ENCODE measurements at places on chromosomes 5 and 9. TPM values are rescaled to one million over a fixed set of nuclear protein-coding genes. Genes with fewer than 3 reads are reported as not detected.

- DNase-seq = no peak
- H3K27me3 ChIP-seq = no peaks in the 10 kb centered on the region
- H3K4me1 ChIP-seq = no peaks in the 10 kb centered on the region
- H3K36me3 ChIP-seq = no peaks in the 10 kb centered on the region
- H3K4me3 ChIP-seq = no peak overlapping the region
Observed at GRCh38 chr5:10988622-10989021, 227.6 kb upstream of the DAP start.

GRCh38 chr9:33823801-33824200 lies 6.8 kb downstream of the UBE2R2 start:
- no peak overlapping the region for H3K4me3 ChIP-seq
- no peak overlapping the region for H3K27ac ChIP-seq
- peaks cover 8% of the 10 kb centered on the region for H3K36me3 ChIP-seq
- peaks cover 3% of the 10 kb centered on the region for H3K4me1 ChIP-seq

GRCh38 chr9:122975196-122975595 lies 34.4 kb downstream of the RABGAP1 start:
- DNase-seq = no peak
- no peak overlapping the region for H3K4me3 ChIP-seq
- no peaks in the 10 kb centered on the region for H3K4me1 ChIP-seq
- no peak overlapping the region for H3K27ac ChIP-seq
- H3K36me3 ChIP-seq = peaks cover 12% of the 10 kb centered on the region

GRCh38 chr9:85900504-85901201 lies 40.3 kb upstream of the NAA35 start:
- no peak overlapping the region for H3K27ac ChIP-seq
- no peak overlapping the region for H3K4me3 ChIP-seq
- no peaks in the 10 kb centered on the region for H3K27me3 ChIP-seq

GRCh38 chr9:107744873-107745272 lies 255.3 kb upstream of the KLF4 start:
- no peaks in the 10 kb centered on the region for H3K4me1 ChIP-seq
- H3K27ac ChIP-seq = no peak overlapping the region
- no peak overlapping the region for H3K4me3 ChIP-seq
- H3K36me3 ChIP-seq = no peaks in the 10 kb centered on the region

GRCh38 chr9:128420060-128420650 lies 502 bp upstream of the CERCAM start:
- peaks cover 82% of the 10 kb centered on the region for H3K27me3 ChIP-seq
- peak overlapping the region; percentile 75 for H3K4me3 ChIP-seq

GRCh38 chr9:116394070-116394469 lies 240.5 kb downstream of the PAPPA start:
- H3K27me3 ChIP-seq = no peaks in the 10 kb centered on the region
- H3K36me3 ChIP-seq = no peaks in the 10 kb centered on the region
- no peaks in the 10 kb centered on the region for H3K4me1 ChIP-seq
- H3K27ac ChIP-seq = no peak overlapping the region

DNA sequence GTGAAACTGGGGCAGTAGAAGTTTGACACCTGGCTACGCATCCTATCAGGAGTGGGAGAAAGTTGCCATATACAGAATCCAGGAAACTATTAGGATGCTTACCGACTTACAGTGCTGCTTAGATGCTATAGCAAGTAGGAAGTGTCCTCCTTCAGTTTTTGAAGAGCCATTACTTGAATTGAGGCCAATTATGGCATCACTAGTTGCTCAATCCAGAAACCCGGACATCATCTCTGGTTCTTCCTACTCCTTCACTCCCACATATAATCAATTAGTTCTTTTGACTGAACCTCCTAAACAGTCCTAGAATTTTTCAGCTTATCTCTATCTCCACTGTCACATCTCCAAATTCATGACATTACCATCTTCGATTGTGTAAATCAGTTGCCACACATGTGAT lies 41.8 kb upstream of the UGCG start:
- H3K27ac ChIP-seq = no peak overlapping the region
- no peak overlapping the region for H3K4me3 ChIP-seq
- no peaks in the 10 kb centered on the region for H3K4me1 ChIP-seq
- H3K36me3 ChIP-seq = no peaks in the 10 kb centered on the region
- DNase-seq = no peak

DNA sequence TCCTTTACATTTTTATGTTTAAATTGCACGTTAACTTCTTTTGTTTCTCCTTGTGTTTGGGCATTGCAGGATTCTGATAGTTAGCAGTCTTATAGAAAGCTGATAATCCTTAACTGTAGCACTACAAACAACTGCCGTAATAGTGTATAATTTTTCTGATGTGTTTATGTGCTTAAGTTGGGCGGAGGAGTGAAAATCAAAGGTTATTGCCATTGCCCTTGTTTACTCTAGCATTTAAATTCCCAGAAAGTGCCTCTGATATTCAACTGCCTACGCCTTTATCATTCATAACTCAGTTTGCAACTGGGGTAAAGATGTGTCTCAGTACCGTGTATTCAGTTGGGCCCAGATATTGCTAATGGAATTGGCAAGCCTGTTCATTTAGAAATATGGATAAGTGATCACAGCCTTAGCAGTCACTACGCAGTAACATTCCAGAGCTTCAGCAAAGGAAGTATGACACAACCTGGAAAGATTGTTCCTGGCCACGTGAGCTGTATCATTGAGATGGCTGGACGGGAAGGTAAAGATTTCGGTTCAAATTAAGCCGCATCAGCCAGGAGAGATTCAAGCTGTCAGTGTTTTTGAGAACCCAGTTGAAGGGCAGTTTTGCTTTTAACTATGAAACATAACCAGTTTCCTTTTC lies 28.1 kb upstream of the LRRTM2 start:
- no peaks in the 10 kb centered on the region for H3K36me3 ChIP-seq
- H3K27me3 ChIP-seq = no peaks in the 10 kb centered on the region
- no peak for DNase-seq
- no peak overlapping the region for H3K4me3 ChIP-seq
- H3K4me1 ChIP-seq = peaks cover 2% of the 10 kb centered on the region

DNA sequence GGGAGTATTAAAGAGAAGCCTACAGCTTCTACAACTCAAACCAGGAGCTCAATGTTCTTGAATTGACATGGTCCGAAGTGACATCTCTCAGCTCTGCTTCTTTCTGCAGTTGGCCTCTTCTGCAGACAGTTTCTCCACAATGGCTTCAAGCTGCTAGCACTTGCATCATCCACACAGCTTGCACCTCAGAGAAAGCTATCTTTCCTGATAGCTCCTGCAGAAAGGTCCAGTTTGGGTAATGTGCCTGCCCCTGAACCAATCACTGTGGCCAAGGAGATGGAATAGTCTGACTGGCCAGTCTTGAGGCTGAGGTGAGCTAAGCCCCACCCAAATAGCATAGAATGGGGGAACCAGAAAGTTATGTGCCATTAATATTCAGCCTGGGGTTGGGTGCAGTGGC lies 95.8 kb upstream of the ABCA1 start:
- no peak for DNase-seq
- H3K36me3 ChIP-seq = no peaks in the 10 kb centered on the region
- no peak overlapping the region for H3K27ac ChIP-seq
- no peaks in the 10 kb centered on the region for H3K27me3 ChIP-seq
- H3K4me3 ChIP-seq = no peak overlapping the region
- H3K4me1 ChIP-seq = no peaks in the 10 kb centered on the region

- H3K36me3 ChIP-seq = peaks cover 28% of the 10 kb centered on the region
- H3K27me3 ChIP-seq = no peaks in the 10 kb centered on the region
- no peak overlapping the region for H3K27ac ChIP-seq
Observed at GRCh38 chr9:37507566-37508134, 21.9 kb downstream of the POLR1E start.

GRCh38 chr5:69105996-69106906 lies 12.4 kb downstream of the SLC30A5 start:
- no peak for DNase-seq
- H3K4me1 ChIP-seq = no peaks in the 10 kb centered on the region
- H3K27ac ChIP-seq = no peak overlapping the region
- H3K27me3 ChIP-seq = no peaks in the 10 kb centered on the region

DNA sequence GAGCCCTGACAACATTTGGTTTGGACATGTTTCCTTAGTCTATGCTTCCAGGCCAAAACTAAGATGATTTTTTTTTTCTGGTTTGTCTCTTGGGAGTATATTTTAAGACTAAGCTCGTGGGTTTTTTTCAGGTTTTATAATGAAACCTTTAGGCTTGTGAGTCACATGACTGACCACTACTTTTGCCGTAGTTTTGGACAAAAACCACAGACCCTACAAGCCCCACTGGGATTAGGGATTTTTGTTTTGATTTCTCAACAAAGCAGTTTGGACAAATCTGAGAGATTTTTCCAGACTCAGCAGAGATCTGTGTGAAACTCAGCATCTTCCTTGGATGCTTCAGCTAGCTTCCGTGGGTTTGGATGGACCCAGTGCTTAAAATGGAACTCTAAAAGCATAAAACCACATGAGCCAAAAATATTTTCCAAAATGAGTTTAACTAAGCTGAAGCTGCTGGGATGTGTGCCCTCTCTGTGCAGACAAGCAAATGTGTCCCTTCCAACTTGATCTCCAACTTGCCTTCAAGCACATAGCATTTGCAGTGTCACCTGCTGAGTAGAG lies 70.3 kb upstream of the SMIM15 start:
- H3K4me1 ChIP-seq = no peaks in the 10 kb centered on the region
- no peak for DNase-seq
- no peaks in the 10 kb centered on the region for H3K27me3 ChIP-seq
- no peak overlapping the region for H3K4me3 ChIP-seq

- no peak for DNase-seq
- H3K27ac ChIP-seq = no peak overlapping the region
- no peaks in the 10 kb centered on the region for H3K36me3 ChIP-seq
Observed at GRCh38 chr9:69980041-69980440, 63.6 kb upstream of the MAMDC2 start.

- no peak overlapping the region for H3K27ac ChIP-seq
- no peaks in the 10 kb centered on the region for H3K36me3 ChIP-seq
- no peaks in the 10 kb centered on the region for H3K4me1 ChIP-seq
- no peak for DNase-seq
- no peaks in the 10 kb centered on the region for H3K27me3 ChIP-seq
Observed at GRCh38 chr5:15354021-15354420, 146.0 kb upstream of the FBXL7 start.

GRCh38 chr5:32090026-32090754 lies 83.9 kb downstream of the GOLPH3 start:
- no peaks in the 10 kb centered on the region for H3K36me3 ChIP-seq
- no peaks in the 10 kb centered on the region for H3K27me3 ChIP-seq
- DNase-seq = no peak
- H3K4me1 ChIP-seq = no peaks in the 10 kb centered on the region
- H3K27ac ChIP-seq = no peak overlapping the region

DNA sequence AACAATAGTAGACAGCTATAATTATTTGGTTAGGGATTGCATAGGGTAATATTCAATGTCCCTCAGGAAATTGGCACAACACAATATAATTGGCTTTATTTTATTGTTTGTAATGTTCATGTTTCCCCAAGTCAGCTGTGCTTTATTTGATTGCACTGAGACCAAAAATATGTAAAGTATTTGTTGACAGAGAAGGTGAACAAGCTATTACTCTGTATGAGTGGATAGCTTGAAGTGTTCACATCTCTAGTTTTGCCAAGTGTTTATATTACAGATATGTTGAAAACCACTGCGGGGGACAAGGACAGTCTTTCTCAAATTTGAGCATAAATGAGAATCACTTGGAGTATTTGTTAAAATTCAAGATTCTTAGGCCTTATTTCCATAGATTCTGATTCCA lies 83.3 kb downstream of the RAB3C start:
- H3K27me3 ChIP-seq = no peaks in the 10 kb centered on the region
- no peaks in the 10 kb centered on the region for H3K4me1 ChIP-seq
- no peak overlapping the region for H3K4me3 ChIP-seq
- no peak overlapping the region for H3K27ac ChIP-seq

- H3K4me3 ChIP-seq = no peak overlapping the region
- H3K36me3 ChIP-seq = no peaks in the 10 kb centered on the region
- no peak overlapping the region for H3K27ac ChIP-seq
- no peaks in the 10 kb centered on the region for H3K27me3 ChIP-seq
Observed at GRCh38 chr9:104091708-104092107, 2.4 kb upstream of the SMC2 start.

DNA sequence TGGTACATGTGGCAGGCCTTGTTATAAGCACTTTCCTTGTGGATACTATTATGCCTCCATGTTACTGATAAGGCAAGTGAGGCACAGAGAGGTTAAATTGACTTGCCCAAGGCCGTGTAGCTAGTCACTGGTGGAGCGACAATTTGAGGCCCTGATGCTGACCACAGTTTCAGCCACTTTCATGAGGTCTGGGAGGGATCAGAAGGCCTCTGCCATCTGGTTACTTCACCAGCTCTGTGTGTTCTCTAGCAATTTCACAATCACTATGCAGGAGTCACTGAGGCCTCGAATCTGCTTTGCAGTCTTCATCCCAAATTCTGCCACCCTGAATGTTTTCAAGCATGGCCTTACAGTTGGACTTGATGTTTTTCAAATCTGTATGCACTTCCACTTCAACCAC lies 9.1 kb downstream of the LRRC70 start:
- DNase-seq = no peak
- H3K36me3 ChIP-seq = no peaks in the 10 kb centered on the region
- H3K27me3 ChIP-seq = no peaks in the 10 kb centered on the region
- H3K4me3 ChIP-seq = no peak overlapping the region
- H3K4me1 ChIP-seq = no peaks in the 10 kb centered on the region

- no peaks in the 10 kb centered on the region for H3K27me3 ChIP-seq
- no peak for DNase-seq
- H3K36me3 ChIP-seq = no peaks in the 10 kb centered on the region
- H3K4me3 ChIP-seq = no peak overlapping the region
Observed at GRCh38 chr5:54108136-54108535, 202.2 kb downstream of the ARL15 start.

GRCh38 chr5:159449925-159450324 lies 119.6 kb upstream of the IL12B start:
- no peaks in the 10 kb centered on the region for H3K36me3 ChIP-seq
- DNase-seq = no peak
- H3K27ac ChIP-seq = no peak overlapping the region
- H3K4me3 ChIP-seq = no peak overlapping the region
- no peaks in the 10 kb centered on the region for H3K4me1 ChIP-seq

GRCh38 chr5:39671561-39671961 lies 246.8 kb upstream of the DAB2 start:
- no peaks in the 10 kb centered on the region for H3K27me3 ChIP-seq
- H3K36me3 ChIP-seq = no peaks in the 10 kb centered on the region

DNA sequence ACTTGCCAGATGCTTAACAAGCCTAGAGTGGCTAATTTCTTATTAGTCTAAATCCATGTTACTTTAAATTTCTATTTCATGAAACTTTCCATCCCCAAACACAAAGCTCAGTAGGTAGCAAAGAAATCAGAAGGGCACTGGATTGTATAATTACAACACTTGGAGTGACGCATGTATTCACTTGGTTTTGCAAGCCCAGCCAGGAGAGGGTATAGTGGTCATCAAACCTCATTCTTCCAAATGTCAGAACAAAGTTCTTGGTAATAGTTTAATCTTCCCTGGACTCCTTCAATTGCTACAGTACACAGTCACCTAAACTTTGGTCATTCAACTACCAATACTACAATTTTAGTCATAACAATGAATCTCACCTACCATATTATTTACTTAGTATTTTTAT lies 112.1 kb downstream of the SEMA6A start:
- no peak overlapping the region for H3K27ac ChIP-seq
- no peak for DNase-seq
- H3K36me3 ChIP-seq = no peaks in the 10 kb centered on the region
- peaks cover 6% of the 10 kb centered on the region for H3K4me1 ChIP-seq
- no peaks in the 10 kb centered on the region for H3K27me3 ChIP-seq
- H3K4me3 ChIP-seq = no peak overlapping the region

KIF4B gene
- 0.02 TPM for polyA plus RNA-seq

ANKRD31 gene
- polyA plus RNA-seq = 0.64 TPM

SPATA9 gene
- 0.68 TPM for polyA plus RNA-seq

NEUROG1 gene
- 0.32 TPM for polyA plus RNA-seq

PCDHB12 gene
- polyA plus RNA-seq = 0.18 TPM

PPP3R2 gene
- 0.02 TPM for polyA plus RNA-seq

TRIM41 gene
- 25.8 TPM for polyA plus RNA-seq

IFNA2 gene
- polyA plus RNA-seq = not detected

PRRT1B gene
- not detected for polyA plus RNA-seq

WDR38 gene
- polyA plus RNA-seq = 0.30 TPM

IGFBPL1 gene
- 0.55 TPM for polyA plus RNA-seq

TBC1D2 gene
- 21.2 TPM for polyA plus RNA-seq
